Activated T-cell treated with anti-CD3 and anti-CD28 coated beads, Interleukin-2, amount 50 U/mL, for 48 hours (primary cell): ENCODE measurements at places on chromosomes 3 and 15.

- DNase-seq = no peak
Measured at GRCh38 chr15:63030101-63030551, 12.4 kb upstream of the TPM1 start.

DNA sequence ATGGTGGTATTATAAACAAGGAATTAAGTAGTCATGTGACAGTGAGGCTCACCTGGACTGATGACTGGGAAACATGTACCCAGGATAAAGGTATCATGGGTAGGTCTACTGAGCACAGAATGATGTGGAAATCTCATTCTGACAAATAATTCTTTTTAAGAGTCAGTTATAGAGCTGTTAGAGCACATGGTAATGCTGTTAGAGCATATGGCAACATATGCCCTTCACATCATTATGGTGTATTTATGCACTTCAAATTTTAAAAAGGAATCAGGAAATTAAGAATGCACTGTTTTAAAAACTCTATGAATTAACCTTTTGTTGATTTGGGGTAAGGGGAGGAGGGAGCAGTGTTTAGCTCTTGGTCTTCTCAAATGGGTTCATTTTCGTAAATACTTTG is 1.7 kb downstream of the SLC6A20 start:
- DNase-seq = no peak

GRCh38 chr3:172658344-172659245 is 52.3 kb downstream of the NCEH1 start:
- no peak for DNase-seq

DNA sequence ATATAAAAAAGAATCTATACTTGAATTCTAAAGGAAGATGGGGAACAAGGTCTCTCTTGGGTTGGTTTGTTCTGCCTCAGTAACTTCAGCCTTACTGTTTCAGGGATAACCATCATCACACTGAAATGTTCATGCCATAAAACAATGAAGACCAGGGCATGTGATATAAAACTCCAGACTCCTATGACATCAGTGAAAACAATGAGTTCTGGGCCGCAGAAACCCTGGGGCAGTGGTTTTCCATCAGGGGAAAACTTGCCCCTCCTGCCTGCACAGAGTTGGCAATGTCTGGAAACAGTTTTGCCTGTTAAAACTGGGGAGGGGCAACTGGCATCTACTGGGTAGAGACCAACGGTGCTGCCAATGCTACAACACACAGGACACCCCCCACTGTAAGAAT is 46.8 kb downstream of the CA12 start:
- DNase-seq = no peak

DNA sequence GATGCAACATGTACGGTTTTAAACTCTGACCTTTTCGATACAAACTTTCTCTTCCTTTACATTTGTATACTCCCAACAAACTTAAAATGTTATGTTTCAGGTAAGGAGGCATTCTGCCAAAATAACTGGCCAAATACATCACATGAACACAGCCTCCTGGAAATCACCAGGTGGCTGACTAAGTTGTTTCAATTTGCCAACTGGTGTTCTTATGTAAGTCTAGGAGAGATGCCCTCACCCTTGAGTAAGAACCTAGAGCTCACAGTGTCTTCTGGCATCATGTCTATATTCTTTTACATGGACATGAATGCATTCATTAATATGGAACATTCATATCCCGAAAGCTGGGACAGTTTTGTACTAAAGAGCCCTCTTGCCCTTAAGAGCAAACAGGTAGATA is 341.1 kb upstream of the NR2F2 start:
- DNase-seq = no peak

GRCh38 chr3:76054404-76054803 is 269.1 kb upstream of the ZNF717 start:
- DNase-seq = no peak

DNA sequence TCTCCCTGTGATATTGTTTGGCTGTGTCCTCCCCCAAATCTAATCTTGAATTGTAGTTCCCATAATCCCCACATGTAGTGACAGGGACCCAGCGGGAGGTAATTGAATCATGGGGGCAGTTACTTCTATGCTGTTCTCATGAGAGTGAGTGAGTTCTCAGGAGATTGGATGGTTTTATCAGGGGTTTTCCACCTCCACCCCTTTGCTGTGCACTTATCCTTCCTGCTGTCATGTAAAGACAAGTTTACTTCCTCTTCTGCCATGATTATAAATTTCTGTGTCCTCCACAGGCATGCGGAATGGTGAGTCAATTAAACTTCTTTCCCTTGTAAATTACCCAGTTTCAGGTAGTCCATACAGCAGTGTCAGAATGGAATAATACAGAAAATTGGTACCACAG is 24.7 kb downstream of the TUSC7 start:
- DNase-seq = no peak

DNA sequence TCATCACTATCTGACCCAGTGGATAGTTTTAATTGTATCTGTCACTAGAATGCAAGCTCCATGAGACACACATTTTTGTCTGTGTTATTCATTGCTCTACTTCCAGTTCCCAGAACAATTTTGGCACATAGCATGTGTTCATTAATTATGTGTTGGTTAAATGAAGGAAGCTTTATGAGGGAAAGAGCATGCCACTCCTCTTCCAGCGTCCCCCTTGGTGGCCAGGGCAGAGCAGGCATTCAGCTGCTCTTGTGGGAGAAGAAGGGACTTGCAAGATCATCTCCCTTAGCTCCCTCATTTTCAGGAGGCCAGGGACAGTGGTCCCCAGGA is 489 bp upstream of the GALNT15 start:
- DNase-seq = no peak

GRCh38 chr3:186075489-186075888 is 33.4 kb downstream of the ETV5 start:
- no peak for DNase-seq

DNA sequence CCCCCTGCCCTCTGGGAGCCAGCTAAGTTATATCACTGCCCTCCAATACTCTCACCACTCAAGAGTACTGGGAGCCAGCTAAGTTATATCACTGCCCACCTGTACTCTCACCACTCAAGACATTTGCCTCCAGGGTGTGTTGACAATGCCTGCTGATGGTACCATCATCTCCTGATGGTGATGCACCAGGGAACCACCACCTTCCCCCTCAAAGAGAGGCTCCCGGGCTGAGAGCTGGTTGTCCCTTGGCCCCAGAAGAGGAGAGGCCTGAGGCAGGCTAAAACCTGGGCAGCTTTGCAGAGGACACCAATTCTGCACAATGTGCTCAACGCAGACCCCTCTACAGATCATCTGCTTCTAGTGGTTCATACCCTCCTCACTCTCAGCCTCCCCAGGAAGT is 7.5 kb upstream of the HAPLN3 start:
- no peak for DNase-seq
